ENCODE measurements at places on chromosomes 16 and 17.

GRCh38 chr17:57906910-57907309 lies 48.3 kb downstream of the CUEDC1 start:
- no peak for DNase-seq

DNA sequence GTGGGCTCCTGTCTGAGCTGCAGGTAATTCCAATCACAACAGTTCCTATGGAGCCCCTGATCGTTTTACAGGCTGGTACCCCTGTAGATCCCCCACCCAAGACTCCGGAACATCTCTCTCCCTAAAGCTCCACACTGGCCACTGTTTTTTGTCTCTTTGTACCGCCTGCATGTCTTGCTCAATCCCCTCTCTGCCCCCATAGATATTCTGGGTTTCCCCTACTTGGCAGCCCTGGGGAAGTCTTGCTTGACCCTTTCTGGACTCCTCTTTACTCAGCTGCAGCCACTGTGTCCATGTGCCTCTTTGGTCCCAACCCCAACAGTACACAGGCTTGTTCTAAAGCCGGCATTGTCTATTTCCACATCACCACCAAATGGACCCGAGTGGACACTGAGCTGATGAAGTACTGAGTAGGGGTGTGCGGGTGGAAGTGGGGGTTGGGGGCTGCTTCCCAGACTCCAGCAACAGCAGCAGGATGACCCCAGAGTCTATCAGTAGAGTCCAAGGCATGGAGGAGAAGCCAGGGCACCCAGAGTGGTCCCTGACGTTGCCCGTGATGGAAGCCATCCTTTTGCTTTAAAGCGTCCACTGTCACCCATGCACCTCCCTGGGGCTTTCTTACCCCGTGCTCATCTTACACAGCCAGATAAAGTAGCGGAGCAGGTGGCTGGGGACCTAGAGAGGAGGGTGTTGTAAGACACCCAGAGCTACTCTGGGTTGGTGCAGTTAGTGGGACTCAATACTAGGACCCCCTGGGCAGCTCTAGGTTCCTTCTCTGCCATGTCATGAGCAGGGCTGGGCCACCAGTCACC lies 6.4 kb downstream of the CD300LB start:
- no peak for DNase-seq

DNA sequence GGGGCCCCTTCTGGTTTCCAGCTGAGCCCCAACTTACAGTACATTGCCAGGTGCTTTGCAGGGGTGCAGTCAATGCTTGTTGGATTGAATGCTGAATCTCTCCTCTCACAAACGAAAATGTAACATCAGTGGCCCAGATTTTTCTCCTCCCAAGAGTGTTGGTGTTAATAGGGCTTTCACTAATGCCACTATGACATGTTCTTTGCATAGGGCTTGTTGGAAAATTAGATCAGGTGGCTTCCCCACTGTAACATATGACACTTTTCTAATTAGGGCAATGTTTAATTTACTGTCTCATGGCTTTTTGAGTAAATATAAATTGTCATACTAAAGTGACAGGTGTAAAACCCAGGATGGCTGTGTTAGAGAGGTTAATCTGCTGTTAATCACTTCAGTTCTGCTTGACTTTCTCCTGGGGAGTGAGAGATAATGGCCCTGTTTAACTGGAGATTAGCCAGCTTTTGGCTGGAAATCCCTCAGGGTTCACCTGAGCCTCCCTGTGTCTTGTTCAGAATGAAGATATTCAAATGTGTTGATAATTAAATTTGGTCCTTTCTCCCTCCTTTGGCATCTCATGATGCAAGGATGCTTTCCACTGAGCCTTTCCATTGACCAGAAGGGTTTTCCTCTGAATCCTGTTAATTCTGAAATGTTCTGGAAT lies 502.3 kb downstream of the RBFOX1 start:
- DNase-seq, result no peak

- DNase-seq, result no peak
Observed at GRCh38 chr16:23505180-23505665, 5.1 kb downstream of the GGA2 start.

GRCh38 chr16:80656711-80657150 lies 115.9 kb downstream of the DYNLRB2 start:
- peak; percentile 74 for DNase-seq

- peak; percentile 26 for DNase-seq
Observed at GRCh38 chr17:18025945-18026776, 12.8 kb downstream of the ATPAF2 start.

DNA sequence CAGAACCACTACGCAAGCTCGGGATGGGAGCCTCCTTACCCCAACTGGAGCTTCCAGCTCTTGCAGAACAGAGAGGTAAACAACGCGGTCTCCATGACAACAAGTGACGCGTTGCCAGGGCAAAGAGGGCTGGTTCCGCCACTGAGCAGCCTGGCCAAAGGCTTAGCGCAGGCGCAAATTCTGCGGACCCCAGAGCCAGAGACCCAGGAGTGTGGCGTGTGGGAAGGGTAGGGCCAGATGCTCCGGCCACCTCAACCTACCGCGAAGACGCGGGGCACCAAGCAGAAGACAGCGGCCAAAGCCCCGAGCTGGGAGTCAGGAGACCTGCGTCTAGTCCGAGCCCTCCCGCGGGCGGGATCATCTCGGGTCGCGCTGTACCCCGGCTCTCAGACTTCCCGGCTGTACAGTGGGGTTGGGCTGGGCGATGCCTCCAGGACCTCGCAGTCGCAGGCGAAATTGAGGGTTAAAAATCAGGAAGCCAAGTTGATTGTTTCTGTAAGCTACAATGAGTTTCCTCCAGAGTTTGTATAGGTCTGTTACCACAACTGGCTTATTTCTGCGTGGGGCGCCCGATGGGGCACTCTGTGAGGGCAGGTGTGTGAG lies at the start of gene TEKT1:
Gene TEKT1 (minus strand): TSS at position 69 of the 603 bp plus-strand sequence. CDS start 1,353 bp downstream, outside the sequence.
- peak; percentile 80 for DNase-seq

DNA sequence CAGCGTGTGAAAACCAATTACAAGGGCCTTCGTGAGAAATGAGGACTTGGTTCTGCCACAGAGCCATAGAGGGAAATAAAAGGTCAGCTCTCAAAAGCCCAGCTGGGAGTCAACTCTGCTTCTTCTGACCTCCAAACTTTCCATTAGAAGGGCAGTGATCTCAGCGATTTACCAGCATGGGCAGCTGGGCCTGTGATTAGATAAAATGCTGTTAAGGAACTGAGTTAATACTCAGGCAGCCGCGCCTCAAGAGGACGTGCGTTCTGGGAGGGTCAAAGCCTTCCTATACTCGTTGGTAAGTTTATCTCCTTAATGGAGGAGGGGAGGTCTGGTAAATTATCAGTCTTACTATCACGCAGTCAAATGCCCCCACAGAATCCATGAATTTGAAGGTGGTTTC lies 480.2 kb upstream of the ERCC4 start:
- no peak for DNase-seq

DNA sequence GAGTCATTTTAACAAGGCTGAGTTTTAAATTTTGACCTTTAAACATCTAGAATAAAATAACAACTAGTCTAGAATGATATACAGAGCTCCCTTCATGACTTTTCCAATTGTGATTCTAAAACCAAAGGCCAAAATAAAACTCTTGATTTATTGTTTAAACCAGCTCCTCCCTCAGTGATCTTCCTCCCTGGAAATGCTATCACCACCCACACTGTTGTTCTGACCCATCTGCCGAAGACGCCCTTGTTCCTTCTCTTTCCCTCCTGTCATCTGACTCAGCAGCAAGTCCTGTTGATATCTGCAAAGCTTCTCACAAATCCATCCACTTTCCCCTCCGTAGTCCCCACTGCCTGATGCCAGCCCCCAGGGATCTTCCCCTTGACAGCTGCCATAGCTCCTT lies 231.6 kb upstream of the DYNLRB2 start:
- no peak for DNase-seq

GRCh38 chr17:37130984-37131446 lies 182.3 kb downstream of the AATF start:
- no peak for DNase-seq

DNA sequence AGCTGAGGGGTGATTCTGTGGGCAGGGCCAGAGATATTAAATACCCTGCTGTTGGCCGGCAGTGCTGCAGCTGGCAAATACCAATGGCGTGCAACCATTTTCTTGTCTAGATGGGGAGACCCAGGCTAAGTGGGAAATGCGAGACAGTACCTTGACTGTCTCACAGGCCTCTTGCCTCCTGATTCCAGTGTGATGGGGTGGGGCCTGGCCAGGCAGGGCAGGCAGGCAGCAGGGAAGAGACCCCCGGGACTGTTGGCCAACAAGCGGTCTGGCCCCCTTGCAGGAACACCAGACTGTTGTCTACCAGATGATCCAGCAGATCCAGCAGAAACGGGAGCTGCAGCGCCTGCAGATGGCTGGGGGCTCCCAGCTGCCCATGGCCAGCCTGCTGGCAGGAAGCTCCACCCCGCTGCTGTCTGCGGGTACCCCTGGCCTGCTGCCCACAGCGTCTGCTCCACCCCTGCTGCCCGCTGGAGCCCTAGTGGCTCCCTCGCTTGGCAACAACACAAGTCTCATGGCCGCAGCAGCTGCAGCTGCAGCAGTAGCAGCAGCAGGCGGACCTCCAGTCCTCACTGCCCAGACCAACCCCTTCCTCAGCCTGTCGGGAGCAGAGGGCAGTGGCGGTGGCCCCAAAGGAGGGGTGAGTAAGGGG lies 5.7 kb upstream of the CISD3 start:
- DNase-seq, result no peak

- DNase-seq, result no peak
Observed at GRCh38 chr17:37466471-37466870, 23.2 kb upstream of the DUSP14 start.

GRCh38 chr17:21194703-21195102 lies 19.3 kb downstream of the TMEM11 start:
- no peak for DNase-seq

DNA sequence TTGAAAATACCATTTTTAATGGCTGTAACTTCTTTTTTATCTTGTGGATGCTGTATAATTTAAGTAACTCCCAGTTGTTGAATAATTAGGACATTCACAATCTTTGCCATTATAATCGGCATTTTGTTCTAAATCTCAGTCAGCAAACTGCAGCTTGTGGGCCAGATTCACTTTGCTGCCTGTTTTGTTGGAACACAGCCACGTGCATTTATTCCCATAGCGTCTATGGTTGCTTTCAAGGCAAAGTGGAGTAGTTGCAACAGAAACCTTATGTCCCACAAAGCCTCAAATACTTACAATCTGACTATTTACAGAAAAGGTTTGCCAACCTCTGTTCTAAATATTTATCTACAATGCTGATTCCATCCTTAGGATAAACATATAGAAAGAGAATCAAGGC lies 39.2 kb upstream of the TMC5 start:
- no peak for DNase-seq

DNA sequence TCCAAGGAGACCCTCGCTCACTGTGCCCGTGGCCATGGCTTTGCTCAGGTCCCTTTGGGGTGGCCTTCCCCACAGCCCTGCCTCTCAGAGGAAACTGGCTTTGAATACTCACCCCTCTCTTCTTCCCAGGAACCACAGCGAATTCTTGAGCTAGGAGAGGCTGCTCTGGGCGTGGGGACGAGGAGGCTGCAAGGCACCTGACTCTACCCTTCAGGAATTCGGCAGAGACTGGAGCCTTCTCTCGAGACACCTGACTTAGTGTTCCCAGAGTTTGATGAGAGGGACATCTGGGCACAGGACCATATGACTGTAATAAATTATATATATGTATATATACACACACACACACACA lies 6.2 kb downstream of the LLGL2 start:
- DNase-seq, result no peak

GRCh38 chr16:21277927-21278706 lies at the start of gene CRYM:
Gene CRYM (minus strand): TSS chr16:21278290. CDS start chr16:21278251, 39 bp downstream.
- DNase-seq, result peak; percentile 41

DNA sequence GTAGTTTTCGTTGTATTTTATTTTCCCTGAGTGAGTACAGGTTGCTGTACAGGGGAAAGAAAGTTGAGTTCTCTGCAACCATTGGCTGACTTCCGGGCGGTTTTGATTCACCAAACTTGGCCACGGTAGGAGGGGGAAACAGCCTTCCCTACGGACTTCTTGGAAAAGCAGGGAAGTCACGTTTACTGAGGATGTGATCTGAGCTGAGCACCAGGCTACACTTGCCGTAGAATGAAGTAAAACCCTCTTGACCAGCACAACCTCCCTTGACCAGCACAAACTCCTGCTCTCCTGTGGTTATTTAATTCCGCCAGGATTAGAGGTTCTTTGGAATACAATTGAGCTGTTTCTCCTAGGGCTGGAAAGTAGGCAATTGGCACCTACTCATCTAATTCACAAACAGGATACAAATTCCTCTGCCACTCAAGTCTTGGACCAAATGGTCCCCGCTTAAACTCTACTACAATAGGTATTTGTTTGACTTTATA lies 242.0 kb upstream of the RBFOX1 start:
- DNase-seq, result no peak

DNA sequence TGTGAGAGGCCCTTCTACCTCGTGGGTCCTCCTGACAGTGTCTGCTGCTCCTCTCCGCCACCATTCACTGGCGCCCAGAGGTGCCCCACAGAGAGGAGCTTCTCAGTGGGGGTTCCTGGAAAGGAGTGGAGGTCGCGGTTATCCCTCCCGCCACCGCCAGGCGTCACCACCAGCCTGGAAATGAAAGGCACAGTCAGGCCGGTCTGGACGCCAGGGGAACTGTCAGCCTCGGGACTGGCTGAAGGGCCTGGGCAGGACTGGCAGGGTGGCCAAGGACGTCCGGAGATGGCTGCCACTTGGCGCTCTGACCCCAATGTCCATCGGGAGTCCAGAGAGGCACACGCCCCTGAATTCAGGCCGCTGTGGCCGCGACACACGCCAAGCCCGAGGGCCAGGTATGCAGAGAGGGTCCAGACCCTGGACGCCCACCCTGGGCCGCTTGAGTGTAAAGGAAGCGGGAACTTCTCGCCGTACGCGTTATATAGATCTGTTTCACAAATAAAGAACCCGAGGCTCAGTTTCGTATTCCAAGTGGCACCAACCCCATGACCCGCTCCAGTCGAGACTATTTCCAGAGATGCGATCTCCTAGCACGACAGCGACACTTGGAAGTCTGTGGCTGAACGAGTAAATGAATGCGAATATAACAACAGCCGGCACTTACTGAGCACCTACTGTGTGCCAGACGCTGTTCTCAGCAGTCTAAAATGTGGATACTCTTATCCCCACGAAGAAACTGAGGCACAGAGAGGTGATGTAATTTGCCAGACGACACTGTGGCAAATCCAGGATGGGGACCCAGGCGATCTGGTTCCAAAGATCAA lies 7.6 kb upstream of the NXPH3 start:
- peak; percentile 83 for DNase-seq

GRCh38 chr17:78174870-78175642 lies 6.7 kb downstream of the SYNGR2 start:
- DNase-seq, result no peak

DNA sequence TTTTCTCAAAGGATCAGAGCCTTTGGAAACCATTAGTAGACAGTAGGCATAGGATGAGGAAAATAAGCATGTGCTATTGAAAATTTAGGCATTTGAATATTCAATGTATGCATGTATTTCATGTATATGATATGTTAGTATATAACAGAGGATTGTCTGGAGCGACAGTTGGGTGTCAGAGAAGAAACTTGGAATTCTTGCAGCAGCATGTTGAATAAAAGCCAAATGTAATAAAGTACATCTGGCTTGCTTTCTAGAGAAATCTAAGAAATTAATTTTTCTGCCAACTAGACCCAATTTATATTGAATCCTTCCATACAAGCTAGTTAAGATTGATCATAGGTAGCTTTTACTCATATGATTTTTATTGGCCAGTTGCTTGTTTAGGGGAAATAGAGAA lies 578.8 kb downstream of the CDH11 start:
- no peak for DNase-seq

Measured in activated CD4-positive, alpha-beta T cell treated with anti-CD3 and anti-CD28 coated beads, Interleukin-2, amount 10 ng/mL, durations not matched to agents 7 days and 5 days (primary cell).